ENCODE measurements at places on chromosomes 3 and 15.

- DNase-seq: no peak
These were observed 34.6 kb upstream of the APEH start for GRCh38 chr3:49639551-49639950.

- no peak for DNase-seq
These were observed 272.5 kb upstream of the LYSMD4 start for GRCh38 chr15:100005715-100006114.

- peak; percentile 66 for DNase-seq
These were observed 747 bp upstream of the ZNF592 start for GRCh38 chr15:84747416-84748273.

DNA sequence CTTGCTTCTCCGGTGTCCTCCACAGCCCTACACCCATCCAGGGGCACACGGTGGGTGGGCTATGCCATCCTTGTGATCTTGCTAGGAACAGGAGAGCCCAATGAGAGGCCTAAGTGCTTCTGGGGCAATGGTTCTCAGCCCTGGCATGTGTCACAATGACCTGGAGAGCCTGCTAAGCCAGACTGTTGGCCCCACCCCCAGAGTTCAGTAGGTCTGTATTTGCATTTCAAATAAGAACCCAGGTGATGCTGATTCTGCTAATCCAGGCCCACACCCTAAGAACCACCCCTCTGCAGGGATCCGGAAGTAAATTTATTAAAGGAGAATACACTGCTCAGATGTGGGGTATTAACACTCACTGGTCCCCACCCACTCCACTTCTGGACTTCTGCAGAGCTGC lies 57.9 kb downstream of the RORA start:
- DNase-seq: no peak

DNA sequence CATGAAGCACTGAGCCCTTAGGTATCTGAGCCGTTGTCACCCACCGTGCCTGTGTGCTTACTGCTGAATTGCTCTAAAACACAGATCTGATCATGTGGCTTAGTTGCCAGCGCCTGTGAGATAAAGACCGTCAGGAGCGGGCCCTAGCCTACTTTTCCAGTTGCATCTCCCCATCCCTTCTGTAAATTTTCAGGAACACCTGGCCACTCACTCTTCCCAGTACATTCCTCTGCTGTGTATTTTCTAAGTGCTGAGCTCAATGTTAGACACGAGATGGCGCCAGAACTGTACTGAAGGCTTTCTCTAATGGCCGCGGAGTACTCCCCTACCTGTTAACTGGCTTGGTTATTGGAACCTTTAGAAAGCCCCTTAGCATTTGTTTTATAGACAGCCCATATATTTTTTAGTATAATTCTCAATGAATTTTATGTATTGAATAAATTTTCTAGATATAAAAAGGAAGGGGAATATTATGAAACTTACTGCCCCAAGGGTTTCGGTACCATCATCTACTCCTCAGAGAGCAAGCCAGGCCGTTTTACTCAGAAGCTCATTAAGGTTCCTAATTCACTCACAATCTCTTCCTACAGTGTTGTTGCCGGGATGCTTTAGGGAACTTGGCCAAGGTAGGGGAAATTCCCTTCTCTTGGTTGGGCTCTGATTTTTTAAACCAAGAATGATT lies 16.7 kb upstream of the WNT7A start:
- peak; percentile 51 for DNase-seq

GRCh38 chr3:167067787-167068161 lies 312.3 kb downstream of the ZBBX start:
- DNase-seq: no peak

- DNase-seq: no peak
These were observed 160.1 kb downstream of the RSRC1 start for GRCh38 chr3:158269942-158270341.

DNA sequence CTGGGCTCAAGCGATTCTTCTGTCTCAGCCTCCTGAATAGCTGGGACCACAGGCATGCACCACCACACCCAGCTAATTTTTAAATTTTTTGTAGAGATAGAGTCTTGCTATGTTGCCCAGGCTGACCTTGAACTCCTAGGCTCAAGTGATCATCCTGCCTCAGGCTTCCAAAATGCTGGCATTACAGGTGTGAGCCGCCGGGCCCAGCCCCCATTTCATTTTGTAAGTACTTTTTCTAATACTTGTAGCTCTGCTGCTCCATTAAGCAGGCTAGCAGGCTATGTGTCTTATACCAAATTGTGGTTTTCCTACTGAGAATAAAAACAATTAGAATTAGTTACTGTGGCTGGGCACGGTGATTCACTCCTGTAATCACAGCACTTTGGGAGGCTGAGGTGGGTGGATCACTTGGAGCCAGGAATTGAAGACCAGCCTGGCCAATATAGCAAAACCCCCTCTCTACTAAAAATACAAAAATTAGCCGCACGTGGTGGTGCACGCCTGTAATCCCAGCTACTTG lies 22.4 kb downstream of the NIPA1 start:
- peak; percentile 65 for DNase-seq

DNA sequence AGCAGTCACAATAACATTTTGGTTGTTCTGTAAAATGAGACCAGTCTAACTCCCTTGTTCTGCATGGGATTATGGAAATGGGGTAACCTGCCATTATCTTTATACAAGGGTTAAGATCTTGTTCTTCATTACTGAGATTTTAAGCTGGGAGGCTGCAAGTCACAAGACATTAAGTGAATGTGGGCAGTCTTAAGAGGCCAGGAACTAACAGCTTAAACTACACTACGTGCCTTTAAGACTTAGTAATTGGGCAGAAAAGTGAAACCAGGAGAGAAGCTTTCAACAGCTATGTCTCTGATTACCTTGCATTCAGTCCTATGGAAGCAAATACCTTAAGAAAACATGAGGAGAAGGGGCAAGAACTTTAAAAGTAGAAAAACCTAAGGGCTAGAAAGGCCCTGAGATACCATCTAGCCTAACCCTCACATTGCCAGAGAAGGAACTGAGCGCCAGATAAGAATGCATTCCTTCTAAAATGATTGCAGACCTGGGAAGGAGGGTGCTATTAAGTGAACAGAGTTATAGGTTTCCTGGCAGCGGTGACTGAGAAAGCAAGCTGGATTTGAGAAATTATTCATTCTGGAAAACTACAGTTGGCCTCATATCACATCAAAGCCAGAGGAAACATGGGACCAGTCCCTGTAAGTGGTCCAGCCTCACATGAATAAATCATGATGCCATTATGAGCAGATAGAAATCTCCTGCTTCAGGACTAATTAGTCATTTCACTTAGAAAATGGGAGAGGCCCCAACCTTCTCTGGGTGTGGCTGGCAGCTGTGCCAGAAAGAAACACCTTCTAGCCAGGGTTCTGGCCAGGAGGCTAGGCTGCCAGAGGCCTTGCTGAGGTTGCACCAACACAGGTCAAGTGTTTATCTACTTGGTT lies 32.9 kb downstream of the DAPK2 start:
- no peak for DNase-seq

DNA sequence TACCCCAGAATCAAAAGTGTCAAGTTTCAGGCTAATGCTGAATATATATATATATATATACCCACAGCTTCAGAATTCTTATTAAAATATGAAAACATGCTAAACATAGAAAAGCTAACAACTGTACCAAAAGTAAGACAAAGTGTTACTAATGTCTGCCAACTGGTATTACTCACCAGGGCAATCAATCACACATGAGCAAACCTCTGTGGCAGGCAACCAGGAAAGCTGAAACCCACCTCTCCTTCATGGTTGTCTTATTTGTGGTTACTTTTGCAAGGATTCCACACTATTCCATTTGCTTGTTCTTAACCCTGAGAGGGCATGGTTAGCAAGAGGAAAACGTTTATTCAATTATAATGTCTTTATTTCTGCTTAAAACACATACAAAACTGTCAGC lies 512.3 kb upstream of the MDFIC2 start:
- DNase-seq: peak; percentile 88

DNA sequence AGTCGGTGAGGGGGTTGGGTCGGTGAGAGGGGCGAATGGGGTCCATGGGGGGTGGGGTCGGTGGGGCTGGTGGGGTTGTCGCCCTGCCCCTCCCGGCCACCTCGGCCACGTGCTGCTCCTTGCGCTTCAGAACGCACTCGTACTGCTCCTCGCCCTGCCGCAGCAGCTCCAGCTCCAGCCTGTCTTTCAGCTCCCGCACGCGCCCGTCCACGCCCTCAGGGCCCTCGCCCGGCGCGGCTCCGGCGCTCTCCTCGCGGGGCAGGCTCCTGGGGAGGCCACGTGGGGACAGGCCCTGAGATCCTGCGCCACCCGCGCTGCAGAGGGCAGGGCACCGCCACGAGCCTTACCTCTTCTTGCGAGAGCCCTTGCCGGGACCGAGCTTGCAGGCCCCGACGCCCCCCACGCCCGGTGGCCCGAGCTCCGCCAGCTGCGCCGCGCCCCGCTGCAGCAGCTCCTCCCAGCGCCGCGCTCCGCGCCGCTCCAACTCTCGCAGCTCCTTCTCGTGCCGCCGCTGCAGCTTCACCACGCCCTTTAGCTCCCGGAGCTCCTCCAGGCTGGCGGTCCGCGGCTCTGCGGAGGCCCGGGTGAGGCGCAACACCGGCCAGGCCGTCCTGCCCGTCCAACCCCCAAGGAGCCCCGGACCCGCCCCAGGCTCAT lies 8.2 kb upstream of the ANKRD63 start:
- peak; percentile 39 for DNase-seq

DNA sequence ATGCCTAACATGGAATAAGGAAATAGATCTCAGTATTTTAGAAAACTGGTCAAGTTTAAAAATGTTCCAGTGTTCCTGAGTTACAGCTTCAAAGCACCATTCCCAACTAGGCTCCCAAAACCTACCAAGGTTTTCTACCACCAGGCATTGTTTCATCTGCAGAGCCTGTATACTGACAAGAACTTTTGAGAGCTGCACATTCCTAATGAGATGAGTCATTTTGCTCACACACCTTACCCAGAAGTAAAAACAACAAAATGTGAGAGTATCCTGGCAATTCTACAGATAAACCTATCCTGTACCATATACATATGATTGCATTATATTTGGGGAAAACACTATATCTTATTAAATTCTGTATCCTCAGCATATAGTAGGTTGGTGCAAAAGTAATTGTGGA lies 90.7 kb downstream of the ATP8B4 start:
- DNase-seq: no peak

GRCh38 chr3:106004826-106005225 lies 136.0 kb upstream of the CBLB start:
- no peak for DNase-seq

DNA sequence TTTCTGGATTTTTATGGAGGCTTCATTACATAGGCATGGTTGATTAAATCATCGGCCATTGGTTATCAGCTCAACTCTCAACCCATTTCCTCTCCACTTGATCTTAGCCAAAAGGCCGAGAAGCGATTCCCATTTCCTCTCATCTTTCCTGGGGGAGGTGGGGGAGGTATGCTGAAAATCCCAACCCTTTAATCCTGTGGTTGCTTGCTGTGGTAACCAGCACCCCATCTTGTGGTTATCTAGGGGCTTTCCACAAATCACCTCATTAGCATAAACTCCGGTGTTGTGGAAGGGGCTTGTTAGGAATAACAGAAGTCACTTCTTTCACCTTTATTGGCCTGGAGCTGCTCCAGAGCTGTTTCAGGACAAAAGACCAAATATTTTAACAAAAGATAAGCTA lies 20.9 kb downstream of the PDE8A start:
- DNase-seq: no peak
